ENCODE measurements at places on chromosomes 6 and 20. TPM values are rescaled to one million over a fixed set of nuclear protein-coding genes. Genes with fewer than 3 reads are reported as not detected.

GRCh38 chr20:56458206-56458821 lies 10.1 kb upstream of the RTF2 start:
- H3K27me3 ChIP-seq: no peaks in the 10 kb centered on the region
- no peak for DNase-seq
- H3K4me3 ChIP-seq: no peak overlapping the region
- no peaks in the 10 kb centered on the region for H3K36me3 ChIP-seq

DNA sequence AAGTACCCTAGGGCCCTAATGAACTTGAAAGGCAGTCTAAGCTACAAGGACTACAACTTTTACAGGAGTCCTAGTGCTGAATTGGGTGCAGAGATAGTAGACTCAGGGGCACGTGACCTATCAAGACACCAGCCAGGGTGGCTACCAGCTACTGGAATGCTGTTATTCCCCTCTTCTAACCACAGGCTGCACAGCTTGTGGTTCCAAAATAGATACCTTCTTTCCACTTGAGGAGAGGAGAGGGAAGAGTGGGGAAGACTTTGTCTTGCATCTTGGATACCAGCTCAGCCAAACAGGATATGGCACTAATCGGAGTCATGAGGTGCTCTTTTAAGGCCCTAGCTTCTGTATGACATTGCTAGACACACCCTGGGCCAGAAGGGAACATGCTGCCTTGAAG lies 60.0 kb upstream of the MTRF1L start:
- no peak overlapping the region for H3K4me3 ChIP-seq
- H3K36me3 ChIP-seq: no peaks in the 10 kb centered on the region
- no peak for DNase-seq
- no peaks in the 10 kb centered on the region for H3K4me1 ChIP-seq
- H3K27ac ChIP-seq: no peak overlapping the region
- H3K27me3 ChIP-seq: no peaks in the 10 kb centered on the region

GRCh38 chr20:49851231-49851705 lies 38.6 kb downstream of the SLC9A8 start:
- no peak overlapping the region for H3K27ac ChIP-seq
- H3K36me3 ChIP-seq: no peaks in the 10 kb centered on the region
- DNase-seq: no peak
- no peak overlapping the region for H3K4me3 ChIP-seq

DNA sequence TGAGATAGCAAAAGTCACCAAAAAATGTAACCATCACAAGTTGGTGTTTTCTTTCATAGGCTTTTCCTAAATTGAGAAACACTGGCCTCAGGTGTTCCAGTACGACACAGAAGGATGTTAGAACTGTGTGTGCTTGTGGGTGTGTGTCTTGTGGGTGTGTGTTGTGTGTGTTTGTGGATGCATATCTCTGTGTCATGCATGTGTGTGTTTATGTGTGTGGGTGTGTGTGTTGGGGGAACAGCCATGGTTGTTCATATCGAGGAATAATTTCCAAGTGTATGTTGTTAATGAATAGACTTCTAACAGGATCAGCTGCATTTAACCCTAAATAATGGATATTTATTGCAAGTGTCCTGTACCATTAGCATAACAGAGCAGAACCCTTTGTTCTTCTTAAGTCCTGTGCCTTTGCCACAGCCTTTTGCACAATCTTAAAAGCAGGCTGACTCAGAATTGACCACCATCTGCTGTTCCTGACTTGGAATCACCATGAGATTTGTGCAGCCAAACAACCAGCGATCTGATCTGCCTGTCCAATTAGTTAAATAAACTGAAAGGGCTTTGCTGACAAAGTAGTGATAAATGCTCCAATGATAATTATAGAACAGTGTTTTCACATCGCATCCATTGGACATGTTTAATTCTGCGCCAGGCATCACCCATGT lies 7.6 kb downstream of the CD93 start:
- no peak overlapping the region for H3K27ac ChIP-seq
- H3K36me3 ChIP-seq: no peaks in the 10 kb centered on the region
- no peak overlapping the region for H3K4me3 ChIP-seq
- no peaks in the 10 kb centered on the region for H3K4me1 ChIP-seq
- H3K27me3 ChIP-seq: no peaks in the 10 kb centered on the region
- DNase-seq: no peak

Gene SPTLC3
- total RNA-seq: 18.4 TPM

Gene KCNK16
- 2.9 TPM for total RNA-seq

Gene OXT
- not detected for total RNA-seq

Data from body of pancreas (tissue), 4 donors.